Vagina (tissue), 2 donors: ENCODE measurements at places on chromosomes 13 and 19.
A peak's percentile ranks its signal among the peaks of the same experiment; 100 is the strongest.

GRCh38 chr13:44879452-44880058 is 109.7 kb downstream of the NUFIP1 start:
- no peak for DNase-seq

DNA sequence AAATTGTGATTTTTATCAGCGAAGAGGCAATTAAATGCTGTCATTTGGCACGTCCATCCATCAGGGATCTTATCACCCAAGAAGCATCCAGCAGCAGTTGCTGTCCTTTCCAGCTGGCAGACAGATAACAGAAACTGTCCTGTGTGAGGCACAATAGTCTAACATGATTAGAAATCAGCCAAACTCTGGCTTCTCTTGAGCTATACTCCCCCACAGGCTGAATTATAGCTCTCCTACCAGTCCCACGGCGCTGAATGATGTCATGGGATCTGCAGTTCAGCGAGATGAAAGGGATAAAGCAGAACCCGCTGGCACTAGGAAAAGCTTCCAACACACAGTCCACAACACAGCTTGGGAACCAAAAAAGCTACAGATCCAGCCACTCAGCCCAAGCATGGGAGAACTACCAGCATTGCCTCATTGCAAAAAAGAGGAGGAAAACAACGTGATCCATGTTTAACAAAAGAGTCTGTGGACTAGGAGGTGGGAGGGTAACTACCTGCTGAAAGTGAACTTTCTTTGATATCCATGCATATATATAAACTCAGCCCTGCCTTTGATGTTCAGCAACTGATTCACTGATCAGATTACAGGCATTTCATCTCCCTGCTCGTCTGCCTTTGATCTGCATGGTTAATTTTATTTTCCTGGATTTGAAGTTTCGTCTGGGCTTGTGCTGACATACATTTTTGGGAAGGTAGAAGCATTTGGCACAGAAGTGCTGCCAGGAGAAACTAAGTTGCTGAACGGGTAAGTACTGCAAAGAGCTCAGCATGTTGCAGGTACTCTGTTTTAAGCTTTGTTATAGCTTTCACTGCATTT is at the start of gene TNFRSF19:
TSS of gene TNFRSF19 (plus strand) at position 314 of the 822 bp plus-strand sequence. CDS start 19,772 bp downstream, outside the sequence.
- DNase-seq: no peak

- no peak for DNase-seq
Observed at GRCh38 chr19:56707821-56708220, 36.3 kb upstream of the ZNF835 start.

GRCh38 chr13:101523154-101524131 is 71.0 kb downstream of the ITGBL1 start:
- no peak for DNase-seq

DNA sequence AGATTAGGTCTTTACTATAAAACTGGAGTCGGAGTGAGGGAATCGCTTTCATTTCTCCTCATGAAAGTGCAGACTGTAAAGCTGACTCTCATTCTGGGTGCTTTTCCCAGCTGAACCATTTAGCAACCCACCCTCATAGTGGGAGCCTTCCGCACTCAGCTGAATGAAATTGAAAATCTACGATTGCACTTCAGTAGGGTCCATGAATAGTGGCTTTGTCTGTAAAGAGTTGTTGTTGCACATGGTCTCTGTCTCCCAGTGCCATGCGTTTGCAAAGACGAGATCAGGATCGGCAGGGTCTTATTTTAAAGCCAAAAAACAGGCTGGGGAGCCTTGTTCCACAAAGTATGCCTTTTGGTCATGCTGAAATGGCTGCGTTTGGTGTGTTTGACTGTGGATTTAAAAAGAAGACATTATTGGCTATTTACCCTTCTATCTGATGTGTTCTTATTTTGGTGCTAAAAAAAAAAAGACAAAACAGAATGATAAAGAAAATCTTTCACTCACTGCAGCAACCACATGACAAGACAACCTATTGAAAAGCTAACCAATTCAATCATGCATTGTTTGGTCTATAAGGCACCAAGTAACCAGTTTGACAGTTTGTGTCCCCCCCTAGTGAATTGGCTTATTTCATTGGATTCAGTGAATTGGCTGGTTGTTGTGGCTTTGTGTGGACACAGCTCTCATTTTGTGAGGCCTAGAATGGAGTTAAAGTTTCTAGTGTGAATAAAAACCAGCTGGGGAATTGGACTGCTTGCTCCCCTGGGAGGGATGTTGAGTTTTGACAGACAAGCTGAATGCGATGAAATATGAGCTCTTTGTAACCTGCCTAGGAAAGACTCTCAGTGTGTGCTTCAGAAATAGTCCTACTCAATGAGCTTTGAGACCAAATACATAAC is 65.6 kb downstream of the ARHGAP35 start:
- DNase-seq: no peak

DNA sequence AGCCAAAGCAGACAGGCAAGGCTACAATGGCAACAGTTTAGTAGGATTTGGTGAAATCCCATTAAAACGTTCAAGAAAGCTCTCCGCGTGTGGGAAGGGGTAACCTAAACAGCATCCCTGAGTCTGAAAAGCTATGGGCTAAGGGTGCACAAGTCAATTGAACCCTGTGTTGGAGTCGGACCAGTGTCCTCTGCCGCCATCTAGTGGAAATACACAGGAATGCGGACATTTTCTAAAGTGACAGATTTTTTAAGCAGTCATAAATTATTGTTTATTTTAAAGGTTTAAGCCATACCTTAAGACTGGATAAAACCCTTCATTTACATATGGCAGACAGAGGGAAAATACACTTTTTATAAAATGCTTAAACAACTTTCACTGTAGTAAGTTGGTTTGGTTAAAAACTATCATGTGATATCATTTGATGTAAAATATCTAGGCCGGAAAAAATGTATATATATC is 26.5 kb upstream of the LSM14A start:
- no peak for DNase-seq

GRCh38 chr19:51566489-51567100 is 4.5 kb upstream of the ZNF175 start:
- DNase-seq: no peak

DNA sequence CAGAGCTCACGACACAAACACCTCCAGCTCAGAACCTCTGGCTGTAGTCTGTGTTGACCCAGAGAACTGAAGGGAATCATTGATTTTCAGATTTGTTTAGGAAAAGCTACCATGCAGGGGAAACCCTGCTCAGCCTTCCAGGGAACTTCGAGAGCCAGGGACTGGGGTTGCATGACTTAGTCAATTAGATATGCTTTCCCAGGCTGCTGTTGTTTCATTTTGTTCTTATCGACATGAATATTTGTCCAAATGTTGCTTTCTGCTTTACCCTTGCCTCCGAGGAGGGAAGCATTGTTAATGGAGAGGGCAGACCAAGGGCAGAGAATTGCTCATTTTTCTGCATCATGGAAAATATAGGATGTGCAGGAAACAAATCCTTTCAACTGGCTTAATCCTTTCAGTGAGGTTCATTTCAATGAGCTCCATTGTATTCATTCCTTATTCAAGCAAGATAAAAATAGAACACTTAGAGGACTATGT is 82.5 kb downstream of the KLF5 start:
- no peak for DNase-seq

- DNase-seq: no peak
Observed at GRCh38 chr13:24286624-24287023, 22.8 kb upstream of the C1QTNF9 start.

- no peak for DNase-seq
Observed at GRCh38 chr13:22793598-22794134, 387.1 kb upstream of the SGCG start.

GRCh38 chr13:34035676-34036325 is 217.9 kb downstream of the RFC3 start:
- DNase-seq: no peak

DNA sequence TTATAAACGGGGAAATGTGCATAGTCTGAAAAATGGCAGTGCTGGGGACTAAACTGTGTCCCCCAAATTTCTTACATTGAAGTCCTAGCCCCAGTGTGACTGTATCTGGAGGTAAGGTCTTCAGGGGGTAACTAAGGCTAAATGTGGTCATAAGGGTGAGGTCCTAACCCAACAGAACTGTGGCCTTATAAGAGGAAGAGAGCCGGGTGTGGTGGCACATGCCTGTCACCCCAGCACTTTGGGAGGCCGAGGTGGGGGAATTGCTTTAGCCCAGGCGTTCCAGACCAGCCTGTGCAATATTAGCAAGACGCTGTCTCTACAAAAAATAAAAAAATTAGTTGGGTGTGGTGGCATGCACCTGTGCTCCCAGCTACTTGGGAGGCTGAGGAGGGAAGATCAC is 17.8 kb downstream of the PROZ start:
- no peak for DNase-seq

DNA sequence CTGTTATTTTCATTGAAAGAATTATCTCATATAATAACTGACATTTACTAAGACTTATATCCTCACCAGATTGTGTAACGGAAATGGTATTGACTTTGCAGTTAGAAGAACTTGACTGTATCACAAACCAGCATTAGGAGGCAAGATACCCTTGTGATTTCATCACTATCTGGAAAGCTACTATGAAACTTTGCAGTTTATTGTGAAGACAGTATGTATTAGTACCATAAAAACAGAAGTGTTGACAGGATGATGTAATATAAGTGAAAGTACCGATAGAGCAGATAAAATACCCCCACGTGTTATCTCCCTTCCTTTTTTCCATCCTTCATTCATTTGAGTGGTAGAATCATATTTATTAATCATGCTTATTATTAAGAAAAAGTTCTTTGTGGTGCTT is 365.7 kb upstream of the KLHL1 start:
- DNase-seq: no peak

- DNase-seq: no peak
Observed at GRCh38 chr13:83204886-83205285, 677.4 kb downstream of the SLITRK1 start.

DNA sequence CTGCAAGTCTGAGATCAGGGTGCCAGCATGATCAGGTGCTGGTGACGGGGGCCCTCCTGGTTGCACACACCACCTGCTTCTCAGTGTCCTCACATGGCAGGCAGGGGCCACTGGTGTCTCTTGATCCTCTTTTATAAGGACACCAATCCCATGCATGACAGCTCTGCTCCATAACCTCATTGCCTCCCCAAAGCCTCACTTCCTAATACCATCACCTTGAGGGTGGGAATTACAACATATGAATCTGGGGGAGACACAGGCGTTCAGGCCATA is 15.0 kb upstream of the MIER2 start:
- no peak for DNase-seq

DNA sequence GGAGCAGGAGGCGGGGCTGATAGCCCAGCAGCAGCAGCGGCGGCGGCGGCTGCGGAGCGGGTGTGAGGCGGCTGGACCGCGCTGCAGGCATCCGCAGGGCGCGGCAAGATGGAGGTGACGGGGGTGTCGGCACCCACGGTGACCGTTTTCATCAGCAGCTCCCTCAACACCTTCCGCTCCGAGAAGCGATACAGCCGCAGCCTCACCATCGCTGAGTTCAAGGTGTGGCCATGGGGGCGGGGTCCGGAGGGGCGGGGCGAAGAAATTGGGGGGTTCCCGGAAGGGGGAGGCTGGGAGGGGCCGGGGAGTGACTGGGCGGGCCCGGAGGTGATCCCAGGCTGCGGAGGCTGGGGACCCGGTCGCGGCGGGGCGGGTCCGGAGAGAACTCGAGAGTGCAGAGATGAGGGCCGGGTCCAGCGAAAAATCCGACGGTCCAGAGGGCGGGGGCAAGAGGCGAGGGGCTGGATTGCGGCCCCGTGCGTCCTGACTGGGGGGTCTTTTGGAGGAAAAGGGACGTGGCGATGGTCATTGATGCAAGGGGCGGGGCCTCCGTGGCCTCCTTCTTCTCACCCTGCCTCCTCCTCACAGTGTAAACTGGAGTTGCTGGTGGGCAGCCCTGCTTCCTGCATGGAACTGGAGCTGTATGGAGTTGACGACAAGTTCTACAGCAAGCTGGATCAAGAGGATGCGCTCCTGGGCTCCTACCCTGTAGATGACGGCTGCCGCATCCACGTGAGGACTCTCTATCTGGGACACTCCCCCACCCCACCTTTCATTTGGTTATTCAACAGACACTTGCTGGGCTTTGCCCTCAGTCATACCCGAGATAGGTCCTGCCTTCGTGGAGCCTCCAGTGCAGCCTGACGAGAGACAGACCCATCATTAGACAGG is at the start of gene TBCB:
TSS of gene TBCB (plus strand) at position 16 of the 891 bp plus-strand sequence. CDS start at position 109, 93 bp downstream.
- DNase-seq: peak; percentile 90

GRCh38 chr13:38763446-38764381 is 76.8 kb downstream of the FREM2 start:
- no peak for DNase-seq

- DNase-seq: no peak
Observed at GRCh38 chr13:102977471-102977870, 88.7 kb downstream of the SLC10A2 start.

DNA sequence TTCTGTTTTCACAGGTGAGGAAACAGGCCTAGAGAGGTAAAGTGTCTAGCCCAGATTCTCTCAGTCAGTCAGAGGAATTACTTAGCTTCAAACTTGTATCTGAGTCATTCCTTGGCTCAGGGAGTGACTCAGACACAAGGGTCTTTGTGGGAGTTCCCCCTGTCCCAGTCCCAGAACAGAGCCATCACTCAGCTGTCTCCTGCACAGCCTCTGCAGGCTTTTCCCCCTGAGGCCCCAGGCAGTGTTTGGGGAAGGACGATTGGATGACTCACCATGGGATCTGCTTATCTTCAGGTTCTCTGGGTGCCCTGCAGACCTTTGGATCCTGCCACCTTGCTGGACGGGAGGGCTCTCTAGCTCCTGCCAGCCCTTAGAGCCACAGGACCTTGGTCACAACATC is 13.2 kb downstream of the ZNF793 start:
- DNase-seq: no peak

DNA sequence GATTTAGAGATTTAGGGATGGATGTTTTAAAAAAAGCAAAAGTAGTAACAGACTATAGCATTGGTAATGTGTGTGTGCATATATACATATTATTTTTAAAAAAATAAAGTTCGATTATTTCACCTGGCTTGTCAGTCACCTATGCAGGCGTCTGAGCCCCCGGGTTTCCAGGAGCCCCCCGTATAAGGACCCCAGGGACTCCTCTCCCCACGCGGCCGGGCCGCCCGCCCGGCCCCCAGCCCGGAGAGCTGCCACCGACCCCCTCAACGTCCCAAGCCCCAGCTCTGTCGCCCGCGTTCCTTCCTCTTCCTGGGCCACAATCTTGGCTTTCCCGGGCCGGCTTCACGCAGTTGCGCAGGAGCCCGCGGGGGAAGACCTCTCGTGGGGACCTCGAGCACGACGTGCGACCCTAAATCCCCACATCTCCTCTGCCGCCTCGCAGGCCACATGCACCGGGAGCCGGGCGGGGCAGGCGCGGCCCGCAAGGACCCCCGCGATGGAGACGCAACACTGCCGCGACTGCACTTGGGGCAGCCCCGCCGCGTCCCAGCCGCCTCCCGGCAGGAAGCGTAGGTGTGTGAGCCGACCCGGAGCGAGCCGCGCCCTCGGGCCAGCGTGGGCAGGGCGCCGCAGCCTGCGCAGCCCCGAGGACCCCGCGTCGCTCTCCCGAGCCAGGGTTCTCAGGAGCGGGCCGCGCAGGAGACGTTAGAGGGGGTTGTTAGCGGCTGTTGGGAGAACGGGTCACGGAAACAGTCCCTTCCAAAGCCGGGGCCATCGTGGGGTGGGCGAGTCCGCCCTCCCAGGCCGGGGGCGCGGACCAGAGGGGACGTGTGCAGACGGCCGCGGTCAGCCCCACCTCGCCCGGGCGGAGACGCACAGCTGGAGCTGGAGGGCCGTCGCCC is 840 bp upstream of the CCNA1 start:
- no peak for DNase-seq

- DNase-seq: no peak
Observed at GRCh38 chr13:33296793-33297425, 11.4 kb upstream of the STARD13 start.
